ENCODE measurements at places on chromosomes 13 and 19.

GRCh38 chr13:36530050-36530789, 97.9 kb downstream of the CCNA1 start:
- DNase-seq: no peak

DNA sequence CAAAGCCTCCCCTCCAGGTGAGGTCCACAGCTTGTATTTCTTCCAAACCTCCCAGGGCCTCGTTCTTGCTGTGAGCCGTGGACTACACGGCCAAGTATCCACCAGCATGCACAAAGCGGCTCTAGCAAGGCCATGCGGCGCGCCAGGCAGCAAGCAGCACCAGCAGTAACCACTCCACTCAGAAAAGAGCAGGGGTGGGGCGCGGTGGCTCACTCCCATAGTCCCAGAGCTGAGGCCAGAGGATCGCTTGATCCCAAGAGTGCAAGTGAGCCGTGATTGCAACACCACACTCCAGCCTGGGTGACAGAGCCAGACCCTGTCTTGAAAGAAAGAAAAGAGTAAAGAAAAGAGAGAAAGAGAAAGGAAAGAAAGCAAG, 4.7 kb downstream of the CCDC8 start:
- DNase-seq: no peak

DNA sequence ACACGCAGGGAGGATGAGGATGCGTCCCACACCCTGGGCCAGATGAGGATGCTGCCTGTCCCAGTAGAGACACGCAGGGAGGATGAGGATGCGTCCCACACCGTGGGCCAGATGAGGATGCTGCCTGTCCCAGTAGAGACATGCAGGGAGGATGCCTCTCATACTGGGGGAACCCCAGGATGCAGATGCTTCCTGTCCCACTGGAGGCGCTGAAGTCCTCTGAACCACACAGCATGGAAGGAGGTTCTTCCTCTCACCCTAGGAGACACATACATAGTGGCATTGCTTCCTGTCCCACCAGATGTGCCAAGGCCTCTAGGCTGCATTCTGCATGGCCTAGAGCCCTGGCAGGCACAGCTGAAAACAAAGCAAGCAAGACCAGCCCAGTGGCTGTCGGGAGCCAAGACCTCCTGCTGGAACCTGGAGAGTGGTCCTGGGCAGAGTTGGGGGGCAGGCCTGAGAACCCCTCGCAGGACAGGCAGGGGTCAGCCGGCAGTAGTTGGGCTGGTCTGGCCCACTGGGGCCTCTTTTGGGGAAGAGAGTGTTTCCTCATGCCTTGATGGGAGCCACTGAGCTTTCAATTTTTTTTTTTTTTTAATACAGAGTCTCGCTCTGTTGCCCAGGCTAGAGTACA, 4.3 kb downstream of the HPN start:
- DNase-seq: peak; percentile 47

DNA sequence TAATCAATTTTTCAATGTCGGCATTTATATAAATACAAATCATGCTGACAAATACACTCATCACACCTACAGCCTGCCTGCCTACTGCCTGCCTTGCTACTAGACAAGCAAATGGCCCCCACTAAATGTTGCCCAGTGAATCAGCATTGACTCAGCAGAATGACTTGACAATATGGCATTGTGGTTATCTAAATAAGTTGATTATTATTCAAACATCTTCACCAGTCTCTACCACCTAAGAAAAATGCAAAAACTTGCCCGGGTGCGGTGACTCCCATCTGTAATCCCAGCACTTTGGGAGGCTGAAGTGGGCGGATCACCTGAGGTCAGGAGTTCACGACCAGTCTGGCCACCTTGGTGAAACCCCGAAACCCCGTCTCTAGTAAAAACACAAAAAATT, 296.1 kb downstream of the PCDH9 start:
- no peak for DNase-seq

GRCh38 chr19:33864311-33864850, 67.7 kb downstream of the KCTD15 start:
- no peak for DNase-seq

- no peak for DNase-seq
These were observed 223.6 kb downstream of the TM9SF2 start for GRCh38 chr13:99724633-99725517.

- no peak for DNase-seq
These were observed 25.0 kb upstream of the C1QTNF9B start for GRCh38 chr13:23922005-23922932.

- no peak for DNase-seq
These were observed 50.1 kb downstream of the PCCA start for GRCh38 chr13:100138859-100139491.

DNA sequence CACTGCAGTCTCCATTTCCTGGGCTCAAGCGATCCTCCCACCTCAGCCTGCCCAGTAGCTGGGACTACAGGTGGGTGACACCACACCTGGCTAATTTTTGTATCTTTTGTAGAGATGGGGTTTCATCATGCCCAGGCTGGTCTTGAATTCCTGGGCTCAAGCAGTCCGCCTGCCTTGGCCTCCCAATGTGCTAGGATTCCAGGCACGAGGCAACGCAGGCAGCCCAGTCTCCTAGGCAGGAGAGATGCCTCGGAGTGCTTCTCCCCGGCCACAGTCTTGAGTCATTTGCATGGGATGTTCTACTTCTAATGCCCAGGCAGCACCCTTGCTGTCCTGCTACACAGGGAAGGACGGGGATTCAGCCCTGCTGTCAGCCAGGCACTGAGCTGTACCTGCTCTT, 8.7 kb downstream of the MICOS13 start:
- no peak for DNase-seq

- DNase-seq: peak; percentile 91
These were observed 2.5 kb upstream of the EEF2 start for GRCh38 chr19:3987619-3988371.

- DNase-seq: peak; percentile 41
These were observed 82.2 kb downstream of the SLAIN1 start for GRCh38 chr13:77779552-77780272.

- DNase-seq: no peak
These were observed 36.7 kb upstream of the PCDH8 start for GRCh38 chr13:52885141-52885540.

DNA sequence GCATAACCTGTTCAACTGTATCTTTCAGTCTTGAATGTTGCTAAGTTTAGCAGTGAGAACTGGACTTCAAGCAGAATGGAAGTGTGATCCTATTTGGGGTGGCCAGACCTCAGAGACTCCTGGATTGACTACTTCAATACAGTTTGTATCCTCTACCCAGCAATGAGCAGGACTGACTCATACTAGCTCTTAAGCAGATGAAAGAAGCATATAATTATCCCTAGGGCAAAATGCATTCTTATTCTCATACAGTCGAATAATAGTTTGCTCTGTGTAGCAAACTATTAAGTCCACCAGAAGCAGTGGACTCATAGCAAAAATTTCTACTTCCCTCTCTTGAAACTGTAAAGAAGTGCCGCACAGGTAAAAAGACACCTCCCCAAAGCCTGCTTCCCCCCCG, 46.4 kb upstream of the FAM216B start:
- DNase-seq: no peak

GRCh38 chr13:114019367-114019766, 45.5 kb upstream of the C13orf46 start:
- DNase-seq: no peak

- no peak for DNase-seq
These were observed 21.9 kb downstream of the CCNE1 start for GRCh38 chr19:29833614-29834261.

DNA sequence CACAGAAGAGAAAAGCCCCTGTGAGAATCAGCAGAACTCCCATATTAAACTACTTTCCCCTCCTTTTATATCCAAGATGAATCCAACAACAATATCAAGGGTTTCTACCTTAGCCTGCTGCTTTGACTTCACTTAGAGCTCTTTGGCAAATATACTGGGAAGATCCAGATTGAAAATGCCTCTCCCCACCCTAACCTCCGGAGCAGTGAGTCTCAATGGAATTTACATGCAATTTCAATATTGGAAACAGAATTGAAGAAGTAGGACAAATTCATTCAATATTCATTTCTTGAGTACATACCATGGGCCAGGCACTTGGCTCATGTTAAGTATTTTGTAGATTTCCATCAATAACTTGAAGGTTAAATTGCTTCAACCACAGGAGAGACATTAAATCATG, 457.4 kb downstream of the TBC1D4 start:
- no peak for DNase-seq

DNA sequence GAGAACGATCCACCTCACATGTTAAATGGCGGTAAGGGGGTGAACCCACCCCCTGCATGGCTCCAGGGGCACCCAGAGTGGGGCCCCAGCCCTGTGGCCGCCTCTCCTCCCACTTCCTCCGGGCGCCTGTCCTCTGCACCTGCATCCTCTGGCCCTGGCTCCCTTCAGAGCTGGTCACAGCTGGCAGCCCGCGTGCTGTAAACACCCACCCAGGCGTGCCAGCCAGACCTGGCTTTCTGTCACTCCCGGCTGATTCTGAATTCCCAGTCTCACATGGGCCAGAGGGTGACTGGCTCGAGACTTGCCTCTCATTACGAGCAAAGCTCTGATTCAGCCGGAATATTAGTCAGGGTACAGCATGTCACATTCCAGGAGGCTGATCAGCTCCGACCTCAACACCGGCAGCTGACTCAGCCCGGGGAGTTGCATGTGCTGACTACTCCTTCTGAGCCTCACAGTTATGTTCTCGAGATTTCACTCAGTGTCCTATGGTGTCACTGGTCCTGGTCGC, 75.1 kb downstream of the GNG7 start:
- peak; percentile 50 for DNase-seq

DNA sequence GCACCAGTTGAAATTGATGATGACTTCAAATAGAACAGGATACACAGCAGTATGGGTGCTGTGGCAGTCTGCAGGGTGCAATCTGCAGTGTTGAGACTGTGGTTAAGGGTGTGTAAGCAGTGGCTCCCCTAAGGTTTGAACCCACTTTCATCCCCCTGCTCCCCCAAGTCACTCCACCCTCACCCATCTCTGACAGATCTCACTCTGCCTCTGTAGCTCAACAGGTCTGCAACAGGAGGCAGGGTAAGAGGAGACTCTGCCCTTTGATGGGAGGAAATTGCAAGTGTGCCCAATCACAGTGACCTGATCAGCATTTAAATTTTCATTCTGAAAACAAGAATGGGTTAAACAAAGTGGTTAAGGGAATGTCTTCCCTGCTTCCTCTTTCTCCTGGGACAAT, 92.4 kb downstream of the DCT start:
- DNase-seq: no peak

- no peak for DNase-seq
These were observed 14.4 kb upstream of the FBN3 start for GRCh38 chr19:8163759-8164158.

GRCh38 chr13:31853643-31854326, 114.5 kb downstream of the RXFP2 start:
- DNase-seq: no peak

GRCh38 chr19:18650021-18650390, 13.2 kb downstream of the KLHL26 start:
- no peak for DNase-seq
